ENCODE measurements at places on chromosomes 5 and 9.

DNA sequence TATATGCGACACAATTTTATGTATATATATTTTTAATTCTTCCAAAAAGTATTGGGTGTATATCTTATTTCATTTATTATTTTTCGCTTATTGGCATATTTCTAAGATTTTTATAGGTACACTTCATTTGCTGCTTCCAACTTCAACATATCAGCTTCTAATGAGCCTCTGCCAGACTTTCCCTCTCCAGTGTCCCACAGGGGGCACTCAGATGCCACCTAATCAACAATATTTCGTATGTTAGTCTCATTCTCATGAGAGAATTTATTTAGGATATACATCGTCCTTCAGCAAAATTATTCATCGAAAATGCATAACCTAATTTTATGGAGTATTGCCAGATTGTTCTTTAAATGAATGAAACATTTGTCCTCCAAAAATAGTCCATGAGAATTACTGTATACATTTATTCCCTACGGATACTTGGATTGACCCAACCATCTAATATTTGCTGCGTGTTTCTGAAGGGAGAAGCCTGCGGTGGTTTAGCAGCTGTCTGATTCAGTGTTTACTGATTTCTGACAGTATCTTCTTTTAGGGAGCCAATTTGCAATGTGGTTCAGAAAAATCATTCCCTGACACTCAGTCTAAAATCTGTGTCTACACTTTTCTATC lies 100.6 kb upstream of the SELENOP start:
- DNase-seq: peak; percentile 15

GRCh38 chr5:151181818-151182523 lies 24.4 kb upstream of the ANXA6 start:
- DNase-seq: no peak

- DNase-seq: no peak
These were observed 84.9 kb downstream of the TRPM3 start for GRCh38 chr9:71036501-71036900.

DNA sequence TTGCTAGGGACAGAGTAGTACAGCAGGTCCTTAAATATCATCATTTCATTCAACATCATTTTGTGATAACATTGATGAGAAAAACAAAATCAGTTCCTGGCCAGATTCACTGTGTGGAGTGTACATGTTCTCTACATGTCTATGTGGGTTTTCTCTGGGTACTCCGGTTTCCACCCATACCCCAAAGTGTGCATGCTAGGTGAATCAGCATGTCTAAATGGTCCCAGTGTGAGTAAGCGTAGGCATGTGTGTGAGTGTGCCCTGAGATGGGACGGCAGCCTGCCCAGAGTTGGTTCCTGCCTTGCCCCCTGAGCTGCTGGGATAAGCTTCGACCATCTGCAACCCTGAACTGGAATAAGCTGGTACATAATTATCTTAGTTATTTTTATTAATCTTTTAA lies 16.5 kb upstream of the GLIS3 start:
- DNase-seq: no peak

- DNase-seq: no peak
These were observed 67.0 kb downstream of the CAST start for GRCh38 chr5:96729156-96729555.

- no peak for DNase-seq
These were observed 23.0 kb downstream of the SLC36A1 start for GRCh38 chr5:151470439-151470838.

DNA sequence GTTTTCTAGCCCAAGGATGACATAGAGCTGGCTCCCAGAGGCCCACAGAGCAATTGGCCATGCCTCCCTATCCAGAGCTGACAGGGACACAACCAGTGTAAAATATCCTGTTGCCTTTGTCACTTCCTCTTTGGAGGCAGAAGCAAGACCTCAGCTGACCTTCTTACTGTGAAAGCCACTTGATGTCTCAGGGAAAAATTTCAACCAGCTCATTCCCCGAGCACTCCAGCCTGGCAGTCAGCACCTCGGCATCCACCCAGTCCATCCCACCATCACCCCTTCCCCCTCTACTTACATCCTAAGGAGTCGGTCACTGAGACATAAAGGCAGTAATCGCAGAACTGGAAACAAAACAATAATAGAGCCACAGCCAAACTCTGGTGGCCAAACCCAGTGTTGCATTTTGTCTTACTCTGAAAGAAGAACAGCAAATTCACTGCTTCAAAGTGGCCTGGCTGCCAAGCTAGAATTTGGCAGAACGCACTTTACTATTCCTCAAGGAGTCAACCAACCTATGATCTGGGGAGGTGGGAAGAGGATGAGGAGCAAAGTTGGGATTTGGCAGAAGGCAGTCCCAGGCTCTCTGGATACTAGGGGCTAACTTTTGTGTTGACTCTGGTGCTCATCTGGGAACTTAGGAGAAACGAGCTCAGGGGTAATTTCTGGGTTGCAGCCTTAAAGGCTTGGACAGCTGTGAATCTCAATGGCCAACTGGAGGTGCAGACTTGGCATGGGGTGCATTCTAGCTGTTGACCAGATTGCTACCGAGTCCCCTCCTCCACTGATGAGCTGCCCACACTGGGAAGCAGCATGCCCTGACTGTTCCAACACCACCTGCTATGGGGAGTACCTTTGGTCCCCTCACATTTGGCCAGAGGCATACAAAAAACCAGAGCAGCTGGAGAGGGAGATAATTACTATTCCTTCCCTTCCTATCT lies 13.6 kb downstream of the NIPAL4 start:
- no peak for DNase-seq

GRCh38 chr5:157563373-157563928 lies 12.1 kb downstream of the ADAM19 start:
- DNase-seq: no peak

GRCh38 chr9:38091310-38092199 lies 22.5 kb upstream of the SHB start:
- no peak for DNase-seq

DNA sequence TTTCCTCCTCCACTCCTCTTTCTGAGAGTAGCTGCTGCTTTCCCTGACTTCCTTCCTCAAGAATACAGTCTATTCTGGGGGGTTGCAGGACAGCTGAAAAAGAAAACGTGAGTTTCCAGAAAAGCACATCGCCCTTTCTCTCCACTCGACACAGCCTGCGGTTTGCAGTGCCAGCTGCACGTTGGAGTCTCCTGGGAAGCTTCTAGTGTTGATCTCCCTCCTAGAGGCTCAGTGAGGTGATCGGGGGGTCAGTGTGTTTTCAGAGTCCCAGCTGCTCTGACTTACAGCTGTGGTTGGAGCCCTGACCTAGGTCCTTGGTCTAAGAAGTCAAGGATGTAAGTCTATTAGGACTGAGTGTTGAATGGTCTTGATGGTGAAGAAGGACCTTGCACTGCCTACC lies 25.0 kb upstream of the SUSD3 start:
- DNase-seq: no peak
